GM04504 (cell line): ENCODE measurements at places on chromosomes 7 and 10.

GRCh38 chr10:130936851-130937250 lies 374.7 kb downstream of the TCERG1L start:
- no peak for DNase-seq

DNA sequence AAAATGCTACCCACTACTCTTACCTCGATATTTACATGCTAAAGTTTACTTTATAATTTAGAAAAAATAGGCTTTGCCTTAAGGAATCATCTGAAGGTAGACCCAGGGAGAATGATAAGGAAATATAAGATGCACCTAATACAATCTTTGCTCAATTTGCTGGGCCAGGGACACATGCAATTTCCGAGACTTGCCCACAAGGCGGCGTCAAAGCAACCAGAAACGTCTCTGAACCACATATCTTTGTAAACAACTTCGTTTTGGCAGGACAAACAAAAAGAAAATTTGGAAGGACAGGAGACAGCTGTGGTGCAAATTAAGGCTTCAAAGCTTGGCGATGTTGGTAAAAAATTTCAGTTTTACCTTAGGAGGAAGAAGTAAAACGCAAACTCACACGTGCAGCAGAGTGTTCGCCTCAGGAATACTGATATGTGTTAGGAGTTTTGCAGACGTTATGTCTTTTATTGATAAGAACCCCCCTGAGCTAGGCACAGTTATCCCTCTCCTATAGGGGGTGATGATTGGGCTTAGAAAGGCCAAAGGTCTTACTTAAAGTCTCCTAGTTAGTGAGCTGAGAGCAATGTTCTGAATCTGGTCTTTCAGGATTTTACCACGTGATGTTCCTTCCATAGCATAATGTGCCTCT lies 134.3 kb downstream of the PRKCQ start:
- DNase-seq = no peak

GRCh38 chr7:90209776-90210175 lies 1.8 kb upstream of the STEAP2 start:
- DNase-seq = no peak

DNA sequence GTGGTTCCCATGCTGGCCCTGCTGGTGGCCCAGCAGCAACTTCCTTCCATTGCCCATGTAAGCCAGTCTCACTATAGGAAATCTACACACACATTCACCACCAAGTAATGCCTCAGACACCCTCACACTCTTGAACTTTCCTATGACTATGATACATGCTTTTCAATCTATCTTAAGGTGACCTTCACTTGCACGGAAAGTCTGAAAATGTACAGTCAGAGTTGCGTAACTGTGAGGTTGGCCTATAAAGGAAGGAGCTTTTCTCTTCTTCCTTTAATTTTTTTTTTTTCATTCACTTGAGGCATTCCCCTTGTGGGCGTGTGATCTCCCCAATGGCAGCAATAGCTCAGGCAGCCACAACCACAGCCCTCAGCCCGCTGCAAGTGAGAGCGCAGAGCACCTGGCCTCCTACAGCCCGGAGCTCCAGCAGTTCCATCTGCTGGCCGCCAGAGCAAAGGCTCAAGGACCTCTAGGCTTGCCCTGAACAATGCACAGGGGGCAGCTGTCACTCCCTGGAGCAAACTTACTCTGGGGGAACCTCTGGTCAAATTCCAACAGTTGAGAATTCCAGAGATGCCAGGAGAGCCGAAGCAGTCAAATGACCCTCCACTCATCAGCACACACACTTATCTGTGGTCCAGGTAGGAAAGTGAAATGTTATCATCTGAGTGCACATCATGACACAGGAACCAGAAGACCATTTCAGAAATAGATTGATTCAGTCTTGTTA lies 123.1 kb upstream of the ADO start:
- no peak for DNase-seq

GRCh38 chr10:86261941-86262687 lies 104.5 kb downstream of the GRID1 start:
- no peak for DNase-seq

DNA sequence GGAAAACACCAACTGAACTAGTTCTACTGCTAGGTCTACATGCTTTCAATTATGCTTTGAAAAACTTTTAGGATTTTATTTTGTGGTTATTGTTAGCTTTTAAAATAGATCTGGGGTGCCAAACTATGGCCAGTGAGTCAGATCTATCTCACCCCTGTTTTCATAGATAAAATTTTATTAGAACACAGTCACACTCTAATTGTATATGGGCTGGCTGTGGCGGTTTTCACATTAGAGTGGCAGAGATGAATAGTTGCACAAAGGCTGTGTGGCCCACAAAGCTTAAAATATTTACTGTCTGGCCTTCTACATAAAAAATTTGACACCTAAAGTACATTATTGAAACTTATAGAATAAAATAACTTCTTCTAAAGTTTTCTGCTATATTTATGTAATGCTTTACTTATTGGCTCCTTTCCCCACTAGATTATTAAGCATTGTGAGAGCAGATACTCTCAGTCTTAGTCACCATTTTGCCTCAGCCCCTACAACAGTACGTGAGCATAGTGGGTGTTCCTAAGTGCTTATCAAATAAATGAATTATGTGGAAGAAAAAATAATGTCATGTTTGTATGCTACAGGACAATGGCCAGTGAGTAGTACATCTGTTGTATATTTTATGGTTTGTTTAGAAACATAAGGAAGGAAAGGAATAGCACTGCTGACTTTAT lies 5.4 kb upstream of the SUV39H2 start:
- peak; percentile 32 for DNase-seq
